ENCODE measurements at places on chromosomes 11 and 22.
A peak's percentile ranks its signal among the peaks of the same experiment; 100 is the strongest.

DNA sequence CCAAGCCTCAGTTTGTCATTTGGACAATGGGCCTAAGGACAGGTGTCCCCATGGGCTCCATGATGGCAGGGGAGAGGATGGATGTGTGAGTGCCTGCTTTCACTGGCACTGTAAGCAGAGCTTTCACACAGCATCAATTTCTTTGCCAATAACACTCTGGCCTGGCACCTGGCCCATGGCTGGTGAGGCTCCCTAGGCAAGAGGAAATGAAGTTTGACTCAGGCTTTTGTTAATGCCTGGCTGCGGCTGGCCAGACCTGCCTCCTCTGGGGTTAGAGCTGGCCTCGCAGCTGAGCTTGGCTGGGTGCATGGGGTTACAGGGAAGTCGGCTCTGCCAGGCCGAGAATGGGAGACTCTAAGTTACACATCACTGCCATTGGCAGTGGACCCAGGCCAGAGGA lies 30.0 kb upstream of the SEZ6L start:
- no peak for DNase-seq

DNA sequence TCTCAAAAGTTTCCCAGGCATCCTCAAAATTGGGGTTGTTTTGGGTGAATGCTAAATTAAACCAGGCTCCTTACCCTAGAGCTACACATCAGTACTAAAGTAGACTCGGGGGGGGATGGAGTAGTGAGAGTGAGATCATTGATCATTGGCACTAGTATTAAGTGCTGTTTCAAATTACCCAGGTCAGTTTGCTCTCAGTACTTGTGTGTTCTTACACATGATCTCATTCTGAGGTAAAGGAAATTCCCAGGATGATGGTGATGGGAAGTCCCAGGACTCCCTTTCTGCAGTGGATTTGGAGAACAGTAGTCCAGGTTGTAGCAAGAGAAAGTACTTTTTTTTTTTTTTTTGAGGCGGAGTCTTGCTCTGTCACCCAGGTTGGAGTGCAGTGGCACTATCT lies 12.5 kb downstream of the RBM4 start:
- DNase-seq, result no peak

DNA sequence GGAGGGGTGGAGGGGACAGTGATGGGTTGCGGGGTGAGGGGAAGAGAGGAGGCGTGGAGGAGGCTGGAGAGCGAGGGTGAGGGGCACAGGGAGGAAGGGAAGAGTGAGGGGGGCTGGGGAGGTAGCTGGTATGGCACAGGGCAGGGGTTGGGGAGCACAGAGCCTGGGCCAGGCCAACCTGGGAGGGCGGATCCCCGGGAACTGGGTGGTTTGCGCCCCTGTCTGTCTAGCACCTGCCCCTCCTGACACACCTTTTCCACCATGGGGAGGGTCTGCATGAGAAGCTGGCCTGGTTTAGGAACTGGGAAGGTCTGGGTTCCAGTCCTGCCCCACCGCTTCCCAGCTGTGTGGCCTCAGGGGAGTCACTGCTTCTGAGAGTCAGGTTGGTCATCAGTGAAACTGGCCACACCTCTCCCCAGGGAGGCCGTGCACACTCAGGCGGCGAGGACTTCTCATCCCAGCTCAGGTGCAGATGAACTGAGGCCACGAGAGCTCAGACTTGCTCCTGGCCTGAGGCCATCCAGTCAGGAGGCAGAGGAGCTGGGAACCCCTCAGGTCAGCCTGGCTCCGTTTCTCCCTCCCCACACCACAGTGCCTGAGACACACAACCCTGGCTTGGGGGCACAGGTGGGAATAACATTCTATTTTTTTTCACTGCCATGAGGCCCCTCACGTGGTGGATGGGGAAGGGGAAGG lies 95.6 kb downstream of the PHF21B start:
- DNase-seq, result no peak

DNA sequence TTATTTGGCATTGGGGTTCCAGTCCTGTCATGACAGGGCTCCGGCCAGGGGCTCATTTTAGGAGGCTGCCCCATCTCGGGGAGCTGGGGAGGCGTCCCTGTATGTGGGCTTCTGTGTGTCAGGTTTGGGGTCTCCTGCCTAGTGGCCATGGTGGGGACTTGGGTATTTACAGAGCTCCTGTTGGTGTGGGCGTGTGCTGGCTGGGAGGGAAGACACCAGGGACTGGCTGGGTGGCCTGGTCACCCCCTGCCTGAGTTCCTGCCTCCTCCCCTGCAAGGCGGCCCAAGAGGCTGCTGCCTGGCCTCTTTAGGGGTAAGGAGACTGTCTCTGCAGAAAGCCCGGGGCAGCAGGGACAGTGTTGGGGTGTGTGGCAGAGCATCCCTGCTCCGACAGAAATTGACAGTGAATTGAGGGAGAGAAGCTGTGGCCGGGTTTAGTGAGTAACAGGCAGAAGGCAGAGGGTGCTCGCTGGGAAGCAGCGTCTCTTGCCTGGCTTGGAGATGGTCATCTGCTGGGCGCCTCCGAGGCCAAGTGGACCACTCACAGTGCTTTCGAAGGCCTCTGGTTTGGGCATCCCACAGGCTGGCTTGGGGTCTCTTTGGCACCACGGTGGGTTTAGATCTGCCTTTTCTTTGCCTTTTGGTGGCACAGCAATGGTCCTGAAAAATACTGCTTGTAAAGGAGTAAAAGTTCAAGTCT lies 40.3 kb upstream of the GRAMD4 start:
- DNase-seq, result no peak

DNA sequence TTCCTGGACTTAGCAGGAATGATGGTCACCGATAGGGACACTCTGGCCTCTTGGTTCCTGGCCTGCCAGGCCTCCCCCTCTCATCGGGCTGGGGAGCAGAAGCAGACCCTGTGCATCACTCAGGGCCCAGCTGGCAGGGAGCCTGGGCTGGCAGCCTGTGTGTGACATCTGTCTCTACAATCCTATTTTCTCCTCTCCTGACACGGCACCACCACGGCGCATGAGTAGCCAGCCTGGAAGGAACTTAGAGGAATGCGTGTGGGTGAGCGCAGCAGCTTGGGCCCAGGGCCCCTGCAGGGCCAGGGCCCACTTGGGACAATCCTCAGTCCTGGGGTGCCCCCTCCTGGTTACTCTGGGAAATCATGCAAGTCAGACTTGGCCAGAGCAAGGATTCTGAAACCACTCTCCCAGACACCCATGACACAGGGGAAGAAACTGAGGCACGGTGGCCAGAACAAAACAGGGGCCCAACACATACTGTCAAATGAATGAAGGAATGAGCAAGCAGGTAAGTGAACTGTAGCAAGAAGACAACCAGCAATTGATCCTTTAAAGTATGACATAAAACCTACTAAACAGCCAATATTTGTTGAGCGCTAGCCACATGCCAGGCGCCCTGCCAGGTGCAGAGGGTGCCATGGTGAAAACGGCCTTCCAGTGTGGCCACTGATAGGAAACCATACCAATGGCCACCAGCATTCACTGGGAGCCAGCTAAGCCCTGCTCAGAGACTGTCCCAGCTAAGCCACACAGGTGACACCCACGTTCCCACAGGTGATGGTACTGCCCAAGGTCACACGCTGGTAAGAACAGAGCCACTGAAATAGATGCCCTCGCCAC lies 13.3 kb downstream of the RSPH14 start:
- peak; percentile 65 for DNase-seq

Measured in naive thymus-derived CD4-positive, alpha-beta T cell (primary cell).